ENCODE measurements at places on chromosomes 3 and 15. TPM values are rescaled to one million over a fixed set of nuclear protein-coding genes. Genes with fewer than 3 reads are reported as not detected.

The TLR9 gene
- not detected for total RNA-seq

The CYP19A1 gene
- not detected for total RNA-seq

The A4GNT gene
- not detected for total RNA-seq

The PLSCR5 gene
- total RNA-seq, result not detected

The CPLX3 gene
- total RNA-seq, result not detected

The TMEM158 gene
- total RNA-seq, result 2.6 TPM

The CHSY1 gene
- 44.5 TPM for total RNA-seq

The TEX55 gene
- total RNA-seq, result not detected

The PPP2R3A gene
- 7.1 TPM for total RNA-seq

The ZNF385D gene
- not detected for total RNA-seq

The CCR4 gene
- total RNA-seq, result 0.30 TPM

The TIGIT gene
- not detected for total RNA-seq

The TMEM44 gene
- 42.7 TPM for total RNA-seq

The NAA50 gene
- 154 TPM for total RNA-seq

The MUSTN1 gene
- total RNA-seq, result not detected

The GOLGA8T gene
- total RNA-seq, result under 0.01 TPM

The PLCB2 gene
- 7.8 TPM for total RNA-seq

The ABHD14A gene
- total RNA-seq, result 7.9 TPM

The NCBP2 gene
- total RNA-seq, result 90.6 TPM

The FES gene
- 73.4 TPM for total RNA-seq

The PARP15 gene
- 0.32 TPM for total RNA-seq

The GATA2 gene
- 6.8 TPM for total RNA-seq

The TUSC7 gene
- under 0.01 TPM for total RNA-seq

The TNNC1 gene
- not detected for total RNA-seq

The TGM5 gene
- not detected for total RNA-seq

The MUC20 gene
- total RNA-seq, result not detected

The GREM1 gene
- total RNA-seq, result 0.32 TPM

The USP8 gene
- total RNA-seq, result 50.2 TPM

The GABPB1 gene
- total RNA-seq, result 111 TPM

The KLHL24 gene
- 60.7 TPM for total RNA-seq

The TMPRSS7 gene
- not detected for total RNA-seq

The PAQR5 gene
- total RNA-seq, result under 0.01 TPM

The RHCG gene
- total RNA-seq, result not detected

The SAMMSON gene
- total RNA-seq, result not detected

The CPA3 gene
- total RNA-seq, result 13.0 TPM

The ALS2CL gene
- 3.9 TPM for total RNA-seq

The DAG1 gene
- 30.2 TPM for total RNA-seq

The GADL1 gene
- total RNA-seq, result 0.32 TPM

The CPNE4 gene
- not detected for total RNA-seq

The PRTG gene
- total RNA-seq, result 2.9 TPM

The P2RY1 gene
- total RNA-seq, result 0.30 TPM

The TRIP4 gene
- total RNA-seq, result 14.0 TPM

The AP3B2 gene
- not detected for total RNA-seq

The CMTM6 gene
- 150 TPM for total RNA-seq

The INKA1 gene
- total RNA-seq, result 14.3 TPM

The KLHL6 gene
- total RNA-seq, result 18.2 TPM

The LIPH gene
- total RNA-seq, result not detected

The CHRNA7 gene
- total RNA-seq, result 2.0 TPM

The MYEF2 gene
- total RNA-seq, result 14.9 TPM

The KNG1 gene
- not detected for total RNA-seq

The GNB4 gene
- 95.4 TPM for total RNA-seq

The NECTIN3 gene
- 66.3 TPM for total RNA-seq

The TTC21A gene
- 2.6 TPM for total RNA-seq

The ITGA11 gene
- under 0.01 TPM for total RNA-seq

The LARP6 gene
- 14.4 TPM for total RNA-seq

The RPS17 gene
- total RNA-seq, result 1,429 TPM

The GOLGA8M gene
- 1.9 TPM for total RNA-seq

All from epithelial cell of umbilical artery (primary cell).